ENCODE measurements at places on chromosomes 3 and 15.

DNA sequence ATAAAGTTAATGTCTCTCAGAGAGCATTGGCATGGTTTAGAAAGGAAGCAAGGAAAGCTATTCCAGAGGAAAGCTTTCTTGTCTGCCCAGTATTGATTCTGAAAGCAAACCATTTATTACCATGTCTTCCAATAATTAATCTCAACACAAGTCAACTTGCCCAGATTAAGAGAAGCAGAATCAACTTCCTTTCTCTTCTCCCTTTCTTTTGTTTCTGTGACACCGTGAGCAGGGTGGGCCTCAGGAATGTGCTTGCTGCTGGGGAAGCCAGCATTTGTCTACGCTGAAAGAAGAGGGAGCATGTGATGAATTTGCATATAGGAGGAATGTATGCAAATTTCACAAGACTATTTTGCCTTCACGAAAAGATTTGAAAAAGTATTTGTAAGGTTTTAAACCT, 368.6 kb upstream of the ROPN1 start:
- DNase-seq, result no peak

- no peak for DNase-seq
Measured at GRCh38 chr3:71998995-71999673, 214.2 kb upstream of the PROK2 start.

- no peak for DNase-seq
Measured at GRCh38 chr3:11583638-11584046, 60.1 kb downstream of the VGLL4 start.

DNA sequence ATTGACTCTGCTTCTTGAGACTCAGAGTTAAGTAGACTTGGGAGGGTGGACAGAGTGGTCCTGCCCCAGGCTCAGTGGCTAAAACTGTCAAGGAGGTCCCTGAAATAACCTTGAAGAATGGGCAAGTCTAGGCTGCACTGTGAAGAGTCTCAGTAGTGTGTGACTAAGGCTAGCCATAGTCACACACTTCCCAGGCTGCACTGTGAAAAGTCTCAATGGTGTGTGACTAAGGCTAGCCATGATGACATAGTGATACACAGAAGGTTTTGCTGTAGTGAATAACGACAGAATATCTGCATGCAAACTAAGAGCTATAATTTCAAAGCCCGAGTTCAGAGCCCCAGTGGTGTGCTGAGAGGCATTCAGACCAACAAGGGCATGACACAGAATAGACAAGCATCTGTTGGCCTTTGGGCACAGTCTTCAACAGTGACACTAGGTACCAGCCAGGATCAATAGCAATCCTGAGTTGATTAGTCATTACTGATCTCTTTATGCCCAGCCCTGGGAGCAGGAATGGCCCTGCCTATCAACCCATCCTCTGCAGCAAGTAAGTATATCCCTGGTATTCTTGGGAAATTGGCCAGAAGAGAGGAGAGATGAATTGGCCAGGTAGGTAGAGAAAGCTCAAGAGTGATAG, 72.4 kb upstream of the BBX start:
- DNase-seq, result no peak

GRCh38 chr3:191962324-191962723, 501.4 kb downstream of the PYDC2 start:
- no peak for DNase-seq

GRCh38 chr3:107325446-107325845, 51.8 kb upstream of the CCDC54 start:
- DNase-seq, result no peak

GRCh38 chr3:7489417-7489816, 628.5 kb downstream of the GRM7 start:
- no peak for DNase-seq

DNA sequence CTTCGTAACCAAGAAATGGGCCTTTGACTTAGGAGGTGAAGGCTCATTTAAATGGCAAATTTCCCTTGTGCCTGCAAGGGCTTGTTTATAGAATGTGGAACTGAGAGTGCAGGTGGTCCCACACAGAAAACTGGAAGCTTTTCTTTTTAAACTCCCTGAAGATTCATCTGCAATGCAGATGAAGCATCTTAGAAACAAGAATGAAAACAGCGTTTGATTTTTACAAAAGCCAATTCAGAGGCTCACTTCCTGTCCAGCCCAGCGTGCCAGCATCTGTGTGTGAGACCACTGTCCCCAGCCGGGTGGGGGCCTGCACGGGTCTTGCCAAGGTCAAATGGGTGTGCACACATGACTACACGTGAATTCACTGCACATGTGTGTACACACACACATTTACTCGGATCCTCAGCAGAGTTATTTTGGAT, 94.7 kb downstream of the LINGO1 start:
- DNase-seq, result no peak

DNA sequence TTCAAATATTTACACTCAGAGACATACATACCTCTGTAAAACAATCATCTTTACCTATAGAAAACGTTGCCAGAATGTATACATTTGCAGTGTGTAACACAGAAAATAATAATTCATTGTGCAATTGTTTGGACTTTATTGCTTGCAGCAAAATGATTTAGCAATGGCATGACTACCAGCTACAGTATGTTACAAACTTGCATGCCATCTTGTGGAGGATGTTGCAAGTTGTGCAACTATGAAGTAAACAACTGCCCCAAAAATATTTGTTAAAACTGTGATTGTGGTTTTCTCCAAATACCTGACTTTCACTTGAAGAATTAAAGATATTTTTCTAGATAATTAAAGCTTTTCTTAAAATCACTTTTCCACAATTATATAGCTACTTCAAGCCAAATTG, 27.1 kb upstream of the C3orf49 start:
- DNase-seq, result no peak

- DNase-seq, result no peak
Measured at GRCh38 chr3:33115024-33115768, 1.4 kb downstream of the CRTAP start.

- no peak for DNase-seq
Measured at GRCh38 chr3:114627770-114628169, 333.9 kb downstream of the TIGIT start.

GRCh38 chr3:178680489-178680888, 144.3 kb downstream of the KCNMB2 start:
- no peak for DNase-seq

DNA sequence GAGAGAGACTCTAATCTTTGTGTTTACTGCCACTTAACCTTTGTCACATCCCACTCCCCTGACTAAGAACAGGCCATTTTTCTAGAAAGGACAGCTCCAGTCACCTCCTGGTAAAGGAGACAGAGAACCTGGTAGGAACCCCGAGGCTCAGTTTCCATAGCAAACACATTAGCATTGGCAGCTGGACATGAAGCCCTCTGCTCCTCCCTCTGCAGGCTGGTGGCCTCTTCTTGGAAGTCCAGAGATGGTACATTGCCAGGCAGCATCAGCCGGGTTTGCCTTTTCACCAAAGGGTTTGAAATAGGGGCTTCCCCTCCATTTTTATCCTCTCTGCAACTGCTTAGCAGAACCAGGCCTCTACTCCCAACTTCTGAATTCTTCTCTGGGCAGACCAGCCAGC, 213.4 kb upstream of the SEMA6D start:
- no peak for DNase-seq

Measured in activated T-helper 1 cell treated with anti-CD3 and anti-CD28 coated beads, Interleukin-2, amount 50 U/mL, for 16 hours (primary cell).